ENCODE measurements at places on chromosomes 2 and 18.

GRCh38 chr2:191114403-191114886 is 36.3 kb downstream of the STAT4 start:
- no peak for DNase-seq

GRCh38 chr2:68714866-68715265 is 19.7 kb upstream of the ARHGAP25 start:
- no peak for DNase-seq

- DNase-seq: no peak
Observed at GRCh38 chr2:141528990-141529389, 601.8 kb downstream of the LRP1B start.

- no peak for DNase-seq
Observed at GRCh38 chr2:96414161-96414710, 78.7 kb downstream of the NCAPH start.

GRCh38 chr2:85410584-85411404 is 628 bp upstream of the CAPG start:
- no peak for DNase-seq

DNA sequence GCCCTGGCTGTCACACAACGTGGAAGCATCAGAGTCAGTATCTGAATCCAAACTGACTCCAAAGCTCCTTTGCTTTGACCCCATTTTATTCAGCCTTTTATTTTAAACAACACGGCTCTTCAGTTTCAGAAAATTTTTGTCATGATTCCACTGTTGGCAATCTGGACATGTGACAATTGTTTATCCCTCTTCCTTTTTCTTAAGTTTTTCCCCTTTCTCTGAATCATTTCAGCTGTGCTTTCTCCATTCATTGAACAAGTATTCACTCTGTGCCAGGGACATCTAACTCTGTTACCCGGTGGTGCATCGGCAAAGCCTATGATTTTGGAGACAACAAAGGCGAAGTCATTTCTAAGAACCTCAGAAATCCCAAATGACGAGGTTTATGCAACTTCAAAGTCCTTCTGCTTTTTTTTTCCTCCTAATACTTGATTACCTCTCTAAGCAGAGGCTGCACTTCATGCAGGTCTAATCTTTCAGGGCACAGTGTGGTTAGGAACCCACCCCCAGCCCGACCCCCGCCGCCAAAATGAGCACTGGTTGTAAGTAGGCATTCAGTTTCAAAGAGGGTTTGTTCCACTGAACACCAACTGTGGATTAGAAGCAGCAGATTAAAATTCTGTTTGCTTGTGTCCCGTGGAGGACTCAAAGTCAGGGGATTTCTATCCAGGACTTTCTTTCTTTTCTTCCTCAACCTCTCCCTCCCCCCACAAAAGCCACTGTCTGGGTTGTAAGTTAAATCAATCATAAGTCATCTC is 18.6 kb downstream of the ST6GAL2 start:
- DNase-seq: no peak

- peak; percentile 48 for DNase-seq
Observed at GRCh38 chr18:41034413-41034812, 920.6 kb upstream of the PIK3C3 start.

GRCh38 chr18:35141567-35142274 is 99.1 kb upstream of the ZNF397 start:
- DNase-seq: no peak

DNA sequence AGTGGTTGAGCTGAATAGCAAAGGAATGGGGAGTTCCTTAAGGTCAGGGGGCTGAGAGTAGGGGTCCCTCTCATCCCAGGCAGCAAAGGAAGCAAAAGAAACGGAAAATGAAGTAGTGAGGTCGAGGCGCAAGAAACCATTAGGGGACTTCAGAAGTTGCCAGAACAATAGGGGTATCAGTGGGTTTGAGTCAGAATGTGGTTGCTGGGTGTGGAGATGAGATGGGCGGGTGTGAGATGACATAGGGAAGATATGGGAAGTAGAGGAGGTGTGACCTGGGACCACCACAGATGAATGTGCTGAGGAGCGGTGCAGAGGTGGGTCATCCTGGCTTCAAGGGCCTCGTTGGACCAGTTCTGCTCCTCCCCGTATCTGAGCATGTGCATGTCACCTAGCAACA is 13.1 kb upstream of the VAPA start:
- no peak for DNase-seq

GRCh38 chr2:105840933-105841332 is 96.2 kb downstream of the NCK2 start:
- no peak for DNase-seq

DNA sequence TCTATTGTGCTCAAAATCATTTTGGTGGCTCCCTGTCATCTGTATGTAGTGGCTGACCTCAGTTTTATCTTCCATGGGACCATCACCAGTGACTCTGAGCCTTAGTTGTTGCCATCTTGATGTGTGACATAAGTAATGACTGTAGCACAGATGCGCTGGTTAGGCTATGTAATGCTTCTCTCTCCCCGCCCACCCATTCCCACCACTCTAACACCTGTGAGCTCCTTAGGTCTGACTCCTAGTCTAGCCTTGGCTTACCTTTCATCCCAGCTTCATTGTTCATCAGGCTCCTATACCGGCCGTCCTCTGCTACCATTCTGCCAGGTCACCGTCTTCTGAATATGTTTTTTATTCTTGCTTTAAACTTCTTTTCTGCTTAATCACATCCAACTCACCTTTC is 17.2 kb downstream of the MYO1B start:
- DNase-seq: no peak

- peak; percentile 61 for DNase-seq
Observed at GRCh38 chr2:9205963-9206948, at the start of gene ASAP2. TSS of gene ASAP2 (plus strand) at chr2:9206812. CDS start at chr2:9207105, 293 bp downstream.
